Activated CD4-positive, alpha-beta memory T cell treated with anti-CD3 and anti-CD28 coated beads, Interleukin-2, amount 10 ng/mL, durations not matched to agents 7 days and 5 days (primary cell): ENCODE measurements at places on chromosomes 3 and 15. TPM values are rescaled to one million over a fixed set of nuclear protein-coding genes. Genes with fewer than 3 reads are reported as not detected.

Gene DLL4
- total RNA-seq: not detected

Gene NSMCE3
- 11.2 TPM for total RNA-seq

Gene WNT5A
- total RNA-seq: not detected

Gene SCAMP5
- 0.81 TPM for total RNA-seq

Gene CCDC191
- total RNA-seq: 2.6 TPM

Gene SLC6A1
- total RNA-seq: not detected

Gene MINDY2
- total RNA-seq: 17.3 TPM

Gene CIP2A
- 47.6 TPM for total RNA-seq

Gene CCR9
- total RNA-seq: 0.28 TPM

Gene HAPLN3
- 66.9 TPM for total RNA-seq

Gene ZNF619
- total RNA-seq: 10.5 TPM

Gene MYL3
- total RNA-seq: not detected

Gene ANKRD34C
- total RNA-seq: not detected

Gene CHSY1
- 62.0 TPM for total RNA-seq

Gene CAMP
- total RNA-seq: not detected

Gene ZNF445
- 19.6 TPM for total RNA-seq

Gene SERP1
- 98.4 TPM for total RNA-seq

Gene AP3B2
- not detected for total RNA-seq

Gene SFMBT1
- 30.0 TPM for total RNA-seq

Gene CLDN11
- not detected for total RNA-seq

Gene HRG
- not detected for total RNA-seq

Gene CASR
- 0.10 TPM for total RNA-seq

Gene NEO1
- total RNA-seq: 7.6 TPM

Gene SCN5A
- 0.10 TPM for total RNA-seq

Gene THRB
- not detected for total RNA-seq

Gene AADAC
- total RNA-seq: not detected

Gene LRRC2
- 0.35 TPM for total RNA-seq

Gene ELP6
- total RNA-seq: 36.6 TPM

Gene KY
- not detected for total RNA-seq

Gene NCEH1
- 9.6 TPM for total RNA-seq

Gene LMAN1L
- 0.63 TPM for total RNA-seq

Gene SATB1
- total RNA-seq: 267 TPM

Gene ESYT3
- total RNA-seq: 0.43 TPM

Gene CYP1A1
- total RNA-seq: 2.0 TPM

Gene PIGZ
- total RNA-seq: 1.7 TPM

Gene ZNF80
- total RNA-seq: 0.28 TPM

Gene SUSD5
- total RNA-seq: not detected

Gene C2CD4A
- 0.40 TPM for total RNA-seq

Gene IL17RB
- 60.7 TPM for total RNA-seq
